ENCODE measurements at places on chromosomes 7 and 10.

- no peak for DNase-seq
Measured at GRCh38 chr10:48414778-48415177, 108.3 kb downstream of the MAPK8 start.

DNA sequence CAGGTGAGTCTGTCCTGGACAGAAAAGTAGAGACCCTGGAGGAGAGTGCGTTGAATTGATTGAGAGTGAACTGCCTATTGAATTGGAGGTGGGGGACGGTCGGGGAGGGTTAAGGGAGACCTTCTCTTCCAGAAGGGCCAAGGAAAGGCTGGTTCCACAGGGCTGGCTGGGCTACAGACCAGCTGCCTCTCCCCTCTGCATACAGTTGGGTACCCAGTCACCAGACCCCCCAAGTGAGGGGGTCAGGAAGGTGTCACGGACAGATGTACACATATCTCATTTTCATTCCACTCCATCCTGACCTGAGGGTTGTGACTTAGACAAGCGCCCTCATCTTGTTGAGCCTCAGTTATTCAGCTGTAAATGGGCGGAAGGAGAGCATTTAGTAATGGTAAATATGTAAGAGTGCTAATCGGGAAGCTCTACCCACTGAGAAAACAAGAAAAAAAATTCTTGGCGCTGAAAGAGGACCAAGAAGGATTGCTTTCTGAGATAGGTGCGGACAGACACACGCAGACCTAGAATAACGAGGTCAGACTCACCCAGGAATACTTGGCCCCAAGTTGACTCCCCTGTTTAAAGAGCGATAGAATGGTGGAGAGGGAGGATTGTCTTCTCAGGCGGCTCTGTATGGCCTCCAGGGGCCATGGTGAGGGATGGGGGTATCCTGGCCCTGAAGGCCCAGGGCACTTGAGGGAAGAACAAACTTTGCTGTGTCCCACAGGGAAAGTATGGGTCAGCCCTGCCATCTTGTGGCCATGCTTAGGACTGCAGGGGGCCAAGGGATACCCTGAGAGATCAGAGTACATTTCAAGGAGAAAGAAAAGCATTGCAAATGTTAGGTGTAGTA is 7.2 kb upstream of the MBL2 start:
- no peak for DNase-seq

DNA sequence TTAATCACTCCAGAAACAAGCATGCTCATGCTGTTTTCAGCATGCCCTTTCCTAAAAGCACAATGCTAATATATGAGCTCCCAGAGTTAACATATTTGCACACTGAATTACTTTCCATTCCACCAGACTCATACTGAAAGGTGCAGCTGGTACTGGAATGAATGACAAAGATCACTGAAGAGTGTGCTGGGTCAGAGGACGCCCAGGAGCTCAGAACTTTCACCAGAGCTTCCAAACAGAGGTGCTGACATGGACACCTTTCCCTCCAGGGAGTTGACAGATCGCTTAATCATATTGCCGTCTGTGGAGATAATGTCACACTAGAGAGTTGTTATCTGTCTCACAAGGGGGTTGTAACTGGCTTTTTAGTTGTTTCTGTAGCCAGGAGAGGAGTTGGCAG is 292.9 kb downstream of the LHFPL3 start:
- DNase-seq, result no peak

DNA sequence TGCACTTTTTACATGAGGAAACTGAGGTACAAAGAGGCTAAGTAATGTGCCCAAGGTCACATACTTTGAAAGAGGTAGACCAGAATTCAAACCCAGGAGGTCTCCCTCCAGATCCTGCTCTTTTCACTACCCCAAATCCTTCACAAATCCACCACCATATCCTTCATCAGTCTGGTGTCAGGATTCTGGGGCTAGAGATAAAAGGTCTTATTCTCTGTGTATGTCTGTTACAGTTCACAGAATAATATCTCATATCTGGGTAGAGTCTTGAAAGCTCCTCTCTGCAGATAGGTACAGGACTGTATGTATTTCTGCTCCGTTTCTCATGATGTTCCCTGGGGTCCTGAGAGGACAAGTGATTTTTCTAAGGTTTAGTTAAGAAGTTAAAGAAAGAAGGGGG is 4.9 kb downstream of the PIK3CG start:
- no peak for DNase-seq

GRCh38 chr10:10311966-10312365 is 705.7 kb upstream of the CELF2 start:
- DNase-seq, result no peak

DNA sequence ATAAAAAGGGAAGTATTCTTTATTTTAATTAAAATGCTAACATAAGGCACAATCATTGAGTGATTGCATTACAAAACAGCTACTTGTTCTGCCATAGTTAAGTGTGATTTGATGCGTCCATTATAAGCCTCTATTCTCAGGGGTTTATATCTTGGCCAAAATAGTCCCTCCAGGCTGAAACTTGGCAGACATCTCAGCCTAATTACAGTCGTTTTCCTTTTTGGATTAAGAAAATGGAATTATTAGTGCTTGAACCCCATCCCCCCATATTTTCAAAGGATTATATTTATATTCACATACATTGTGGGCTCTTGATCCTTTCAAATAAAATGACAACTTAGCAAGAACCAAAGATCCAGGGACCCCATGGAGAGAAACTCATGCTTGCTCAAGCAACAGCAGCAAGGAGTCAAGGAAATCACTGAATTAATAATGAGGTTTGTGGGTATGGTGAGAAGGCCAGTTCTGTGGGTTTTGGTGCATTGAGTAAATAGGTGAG is 66.7 kb upstream of the NEUROD6 start:
- no peak for DNase-seq

- DNase-seq, result no peak
Measured at GRCh38 chr7:106462365-106462859, 177.6 kb upstream of the NAMPT start.

- DNase-seq, result no peak
Measured at GRCh38 chr7:2956526-2957368, 86.9 kb downstream of the CARD11 start.

- DNase-seq, result no peak
Measured at GRCh38 chr7:1940402-1940786, 270.3 kb downstream of the ELFN1 start.

- no peak for DNase-seq
Measured at GRCh38 chr7:11517853-11518252, 314.1 kb downstream of the THSD7A start.

DNA sequence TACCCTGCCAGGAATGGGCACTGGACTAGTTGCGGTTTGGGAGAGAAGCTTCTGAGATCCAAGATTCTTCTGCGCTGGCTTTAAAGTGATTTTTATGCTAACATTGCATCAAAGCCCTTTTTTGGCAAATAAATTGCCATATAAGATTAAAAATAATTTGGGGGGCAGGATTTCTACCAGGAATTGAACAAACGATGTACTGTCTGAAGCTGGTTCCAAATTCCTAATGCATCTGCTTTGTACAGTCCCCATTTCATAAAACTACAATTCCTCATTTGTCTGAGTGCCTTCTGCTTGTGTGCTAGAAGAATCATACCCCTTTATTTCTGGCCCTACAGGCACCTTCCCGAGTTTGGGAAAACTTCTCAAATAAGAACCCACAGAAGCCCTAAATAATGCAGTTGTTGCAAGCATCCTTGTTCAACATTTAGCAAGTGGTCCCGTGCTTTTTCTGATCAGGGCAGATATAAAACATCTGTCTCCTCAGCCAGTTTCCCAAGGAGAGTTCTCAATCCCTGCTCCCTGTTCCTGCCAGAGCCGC is 349.7 kb downstream of the PTEN start:
- DNase-seq, result no peak

- DNase-seq, result no peak
Measured at GRCh38 chr7:95066737-95067530, 159.5 kb downstream of the PPP1R9A start.

DNA sequence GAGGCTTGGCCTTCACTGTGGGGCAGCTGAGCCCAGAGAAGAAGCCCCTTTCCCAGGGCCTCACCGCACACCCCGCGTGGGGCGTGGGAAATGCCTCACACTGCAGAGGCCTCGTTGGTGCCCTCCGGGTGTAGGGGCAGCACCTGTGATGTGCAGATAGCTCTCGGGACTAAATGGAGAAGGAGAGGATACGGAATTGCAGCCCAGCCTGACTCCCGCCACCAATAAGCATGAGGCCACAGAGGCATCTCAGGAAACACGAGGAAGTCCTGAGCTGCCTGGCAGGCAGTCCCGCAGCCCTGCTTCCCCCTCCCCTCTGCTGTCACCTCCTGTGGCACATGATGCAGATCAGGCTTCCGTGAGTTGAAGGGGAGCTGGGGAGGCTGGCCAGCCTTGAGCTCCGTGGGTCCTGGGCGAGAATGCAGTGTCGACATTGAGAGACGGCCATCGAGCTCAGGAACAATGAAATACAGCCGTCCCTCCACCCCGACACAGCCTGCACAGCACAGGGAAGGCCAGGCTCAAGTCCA is 59.6 kb upstream of the PPP2R2D start:
- no peak for DNase-seq

DNA sequence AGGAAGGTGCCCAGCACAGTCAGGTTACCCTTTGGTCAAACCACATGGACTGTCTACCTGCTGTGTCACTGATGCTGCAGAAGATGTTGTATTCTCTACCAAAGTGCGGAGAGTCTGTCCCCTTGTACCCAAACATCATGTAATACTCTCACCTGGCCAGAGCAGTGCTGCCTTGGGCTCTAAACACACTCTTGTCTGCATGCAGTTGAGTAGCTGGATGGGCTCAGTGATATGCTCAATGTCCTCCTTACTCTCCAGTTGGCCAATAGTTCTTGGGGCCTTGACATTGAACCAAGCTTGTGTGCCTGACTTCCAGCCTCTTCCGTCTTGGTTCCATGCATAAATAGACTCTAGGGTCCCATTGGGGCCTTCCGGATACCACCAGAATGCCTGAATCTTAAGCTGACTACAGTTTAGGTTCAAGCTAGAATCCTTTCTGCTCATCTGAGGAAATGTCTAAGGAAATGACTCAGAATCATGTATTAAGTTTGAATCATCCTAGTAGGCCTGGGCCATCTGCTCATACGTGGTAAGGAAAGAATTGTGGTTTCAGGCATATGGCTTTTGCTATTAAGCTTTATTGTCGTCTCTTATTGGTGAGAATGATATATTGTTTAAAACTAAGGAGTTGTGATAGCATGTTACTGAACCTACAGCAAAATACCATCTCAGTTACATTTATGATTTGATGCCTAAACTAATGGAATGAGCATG is 118.0 kb downstream of the OTUD1 start:
- no peak for DNase-seq

- no peak for DNase-seq
Measured at GRCh38 chr10:18202680-18203460, 62.6 kb downstream of the CACNB2 start.

DNA sequence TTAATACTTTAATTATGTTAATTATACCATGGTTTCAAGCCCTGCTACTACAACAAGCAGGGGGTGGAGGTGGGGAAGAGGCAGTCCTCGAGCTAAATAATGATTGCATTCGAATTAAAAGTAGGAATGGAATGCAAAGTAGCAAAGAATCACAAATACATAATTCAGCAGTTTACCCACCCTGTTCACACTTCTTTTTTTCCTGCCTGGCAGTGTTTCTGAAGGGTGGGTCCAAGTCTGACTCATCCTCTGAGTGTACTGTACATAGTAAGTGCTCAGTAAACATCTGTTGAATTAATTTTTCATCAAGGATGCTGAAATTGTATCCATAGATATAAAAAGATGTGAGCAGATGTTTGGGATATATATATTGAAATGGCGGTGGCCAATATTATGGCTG is 778.8 kb downstream of the LRMDA start:
- DNase-seq, result no peak

DNA sequence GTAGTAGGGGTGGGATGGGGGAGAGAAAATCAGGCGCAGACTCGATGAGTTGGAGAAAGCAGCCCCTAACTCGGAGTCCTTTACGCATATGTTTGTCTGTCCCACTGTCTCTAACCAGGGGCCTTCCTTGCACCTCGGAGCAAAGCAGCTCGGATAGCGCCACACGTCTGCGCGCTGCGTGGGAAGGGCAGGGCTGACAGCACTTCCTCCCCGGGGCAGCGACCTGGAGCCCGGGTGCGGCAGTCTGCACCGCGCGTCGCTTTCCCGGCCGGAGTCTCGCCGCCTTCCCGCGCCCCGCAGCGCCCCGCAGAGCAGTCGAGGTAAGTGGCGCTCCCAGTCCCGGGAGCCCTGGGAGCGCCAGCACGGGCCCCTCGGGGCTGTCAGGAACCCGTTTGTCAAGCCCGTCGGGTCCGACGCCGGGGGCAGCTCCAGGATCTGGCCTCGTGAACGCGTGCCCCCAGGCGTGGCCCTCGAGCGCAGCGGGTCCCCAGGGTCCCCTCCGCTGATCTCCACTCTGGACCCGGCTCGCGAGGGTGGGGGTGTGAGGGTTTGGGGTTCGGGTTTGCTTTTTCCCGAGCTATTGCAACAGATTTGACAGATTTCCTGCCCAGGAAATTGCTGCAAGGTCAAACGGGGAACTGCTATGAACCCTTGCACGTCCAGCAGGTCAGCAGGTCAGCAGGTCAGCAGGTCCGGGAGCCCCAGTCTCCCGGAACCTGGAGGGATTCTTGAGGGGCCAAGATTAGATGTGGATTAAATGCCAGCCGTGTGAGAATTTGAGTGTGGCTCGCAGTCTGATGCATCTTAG is 597 bp downstream of the APBB1IP start:
- DNase-seq, result no peak

- no peak for DNase-seq
Measured at GRCh38 chr7:123492485-123492884, 41.9 kb downstream of the IQUB start.

- DNase-seq, result no peak
Measured at GRCh38 chr7:33941418-33941817, 36.1 kb downstream of the BMPER start.

DNA sequence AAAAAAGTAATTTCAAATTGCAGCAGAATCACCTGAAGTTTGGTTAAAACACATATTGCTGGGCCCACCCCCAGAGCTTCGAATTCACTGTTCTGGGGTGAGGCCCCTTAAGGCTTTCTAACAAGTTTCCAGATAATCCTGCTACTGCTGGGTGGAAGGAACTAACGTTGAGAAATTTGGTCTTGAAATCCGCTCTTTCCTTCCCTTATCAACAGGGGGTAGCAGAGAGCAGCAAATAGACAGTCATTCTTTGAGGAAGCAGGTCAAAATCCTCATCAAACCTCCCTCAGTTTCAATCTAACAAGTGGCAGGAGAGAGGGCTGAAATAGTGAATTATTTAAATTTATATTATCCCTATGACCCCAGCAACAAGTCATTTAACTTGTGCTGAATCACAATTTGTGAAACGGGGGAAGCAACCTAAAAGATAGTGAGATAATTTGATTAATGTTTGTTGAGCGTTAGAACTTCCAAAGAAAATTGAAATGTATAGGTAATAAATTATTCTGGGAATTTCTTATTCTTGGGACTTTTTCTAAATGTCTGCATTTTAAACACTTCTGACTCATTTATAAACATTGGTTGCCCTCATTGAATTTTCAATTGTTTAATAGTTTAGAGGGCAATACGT is 21.7 kb upstream of the MALSU1 start:
- DNase-seq, result no peak

GRCh38 chr10:64369885-64370773 is 848.9 kb downstream of the REEP3 start:
- no peak for DNase-seq

- no peak for DNase-seq
Measured at GRCh38 chr10:4262870-4263600, 478.0 kb upstream of the KLF6 start.

- no peak for DNase-seq
Measured at GRCh38 chr7:47601119-47601880, 19.4 kb upstream of the TNS3 start.
